ENCODE measurements at places on chromosomes 1 and 21.

DNA sequence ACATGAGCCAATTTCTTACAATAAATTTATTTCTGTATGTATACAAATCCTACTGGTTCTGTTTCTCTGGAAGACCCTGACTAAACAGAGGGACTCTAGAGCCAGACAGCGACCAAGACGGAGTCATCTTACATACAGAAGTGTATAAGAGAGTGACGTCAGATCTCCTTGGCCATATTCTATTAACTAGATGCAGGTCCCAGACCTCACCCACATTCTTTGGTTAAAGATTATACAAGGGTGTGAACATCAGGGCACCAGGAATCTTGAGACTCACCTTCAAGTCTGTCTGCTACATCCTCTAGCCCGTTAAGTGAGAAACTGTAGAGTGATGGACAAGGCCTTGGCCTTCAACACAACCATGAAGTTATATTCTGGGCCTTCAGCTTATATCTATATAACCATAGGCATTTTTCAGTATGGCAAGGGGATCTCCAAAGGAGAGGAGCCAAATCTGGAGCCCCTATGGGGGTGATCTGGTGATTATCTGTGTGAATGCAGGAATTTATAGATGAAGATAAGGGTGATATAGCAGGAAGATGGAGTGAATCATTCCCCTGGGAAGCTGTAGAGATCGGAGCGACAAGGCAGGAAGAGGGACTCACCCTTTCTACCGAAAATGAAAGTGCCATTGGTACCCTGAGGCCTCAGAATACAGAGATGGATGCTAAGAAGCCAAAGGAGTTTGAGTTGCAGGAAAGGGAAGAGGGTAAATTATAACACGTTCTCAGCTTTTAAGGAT lies 83.9 kb downstream of the ADAMTS1 start:
- no peak for DNase-seq

DNA sequence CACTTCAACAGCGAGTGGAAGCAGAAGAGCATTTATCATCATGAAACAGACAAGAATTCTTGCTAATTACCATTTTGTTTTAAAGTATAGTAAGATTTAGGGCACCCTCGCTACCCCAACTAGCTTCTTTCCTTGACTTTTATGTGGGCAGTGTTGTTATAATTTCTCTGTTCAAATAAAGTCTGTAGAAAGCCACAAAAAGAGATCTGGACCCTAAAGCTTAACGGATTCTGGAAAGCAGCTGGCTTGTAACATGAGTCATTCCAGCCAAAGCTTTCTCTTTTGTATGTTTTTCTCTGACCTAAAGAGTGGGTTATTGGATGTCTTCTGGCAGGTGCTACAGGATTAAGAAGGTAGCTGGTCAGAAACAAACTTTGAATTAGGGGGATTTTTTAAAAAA lies 37.4 kb downstream of the RUNX1 start:
- no peak for DNase-seq

- DNase-seq: no peak
Observed at GRCh38 chr1:203726417-203726867, 38.5 kb upstream of the LAX1 start.

GRCh38 chr1:7224644-7225043 lies 439.4 kb downstream of the CAMTA1 start:
- no peak for DNase-seq

GRCh38 chr1:184158896-184159681 lies 107.6 kb downstream of the TSEN15 start:
- DNase-seq: no peak

GRCh38 chr21:45448283-45448809 lies 43.4 kb downstream of the COL18A1 start:
- DNase-seq: no peak

GRCh38 chr1:167797015-167797414 lies 75.2 kb downstream of the MPZL1 start:
- peak; percentile 51 for DNase-seq

GRCh38 chr1:32334274-32334861 lies 1.7 kb downstream of the MARCKSL1 start:
- no peak for DNase-seq

- no peak for DNase-seq
Observed at GRCh38 chr1:58745666-58746065, 38.2 kb downstream of the JUN start.

GRCh38 chr1:22284906-22285548 lies 142.1 kb upstream of the WNT4 start:
- DNase-seq: no peak

- peak; percentile 19 for DNase-seq
Observed at GRCh38 chr21:37866027-37866426, 50.2 kb downstream of the KCNJ6 start.

Data from GDM1 (cell line).